ENCODE measurements at places on chromosomes 1 and 21.

- DNase-seq, result no peak
Measured at GRCh38 chr1:106747232-106747631, 309.2 kb upstream of the PRMT6 start.

DNA sequence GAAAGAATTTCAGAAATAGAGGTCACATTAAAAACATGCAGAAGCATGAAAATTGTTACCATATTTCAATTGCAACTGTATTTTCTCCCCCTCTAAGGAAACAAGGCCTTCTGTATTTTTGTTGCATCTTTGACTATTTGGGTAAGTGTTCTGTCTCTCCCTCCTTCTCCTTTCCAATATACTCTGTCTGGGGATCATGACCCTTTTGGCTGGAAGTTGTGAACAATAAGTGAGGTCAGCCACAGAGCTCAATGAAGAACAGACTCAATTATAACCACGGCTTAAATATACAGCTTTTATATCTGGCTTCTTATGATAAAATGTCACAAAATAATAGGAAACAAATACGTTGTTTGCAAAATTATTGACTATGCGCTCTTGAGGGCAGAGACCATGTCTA lies 47.1 kb downstream of the SPAG17 start:
- no peak for DNase-seq

DNA sequence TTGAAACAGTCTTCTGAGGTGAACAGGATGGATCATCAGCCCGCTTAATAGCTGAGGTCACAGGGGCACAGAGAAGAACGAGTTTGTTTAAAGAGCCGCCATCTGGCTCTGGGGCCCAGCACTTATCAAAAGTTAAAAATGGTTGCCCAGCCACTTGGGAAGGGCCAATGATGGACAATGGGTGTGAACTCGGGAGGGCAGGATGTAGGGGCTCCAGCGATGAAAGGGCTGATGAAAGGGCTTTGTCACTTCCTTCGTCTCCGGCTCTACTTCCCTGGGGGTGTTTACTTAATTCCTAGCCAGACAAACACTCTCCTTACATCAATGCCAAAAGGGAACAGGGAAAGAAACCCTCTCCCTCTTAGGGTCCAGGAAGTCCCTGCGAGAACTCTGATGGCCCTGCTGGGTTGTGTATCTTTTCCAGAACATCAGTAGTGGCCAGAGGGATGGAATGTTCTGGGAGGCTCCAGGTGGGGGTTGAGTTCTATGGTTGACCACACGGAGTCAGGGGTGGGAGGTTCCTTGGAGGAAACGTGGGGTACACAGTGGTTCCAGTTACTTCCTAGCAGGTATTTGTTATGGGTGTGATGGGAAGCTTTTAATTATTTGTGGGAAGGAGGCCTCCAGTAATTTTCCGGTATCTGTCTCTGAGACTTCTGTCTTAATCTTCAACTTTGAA lies 9.0 kb upstream of the ABCG1 start:
- DNase-seq, result no peak

DNA sequence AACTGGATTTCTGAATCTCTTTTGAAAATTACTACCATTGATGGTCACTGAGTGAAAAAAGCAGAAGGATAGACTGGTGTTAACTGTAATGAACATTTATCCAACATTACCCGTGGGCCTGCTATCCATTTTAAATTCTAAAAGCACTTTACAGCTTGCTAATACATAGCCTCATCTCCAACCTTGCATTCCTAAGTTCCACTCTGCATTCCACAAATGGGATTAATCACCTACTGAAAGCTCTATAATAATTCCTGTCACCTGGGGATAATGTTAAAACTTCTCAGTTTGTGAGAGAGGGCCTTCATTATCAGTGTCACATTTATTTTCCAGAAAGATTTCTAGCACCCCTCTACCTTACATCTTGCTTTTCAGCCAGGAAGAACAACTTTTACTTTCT lies 38.2 kb downstream of the PTPRC start:
- no peak for DNase-seq

DNA sequence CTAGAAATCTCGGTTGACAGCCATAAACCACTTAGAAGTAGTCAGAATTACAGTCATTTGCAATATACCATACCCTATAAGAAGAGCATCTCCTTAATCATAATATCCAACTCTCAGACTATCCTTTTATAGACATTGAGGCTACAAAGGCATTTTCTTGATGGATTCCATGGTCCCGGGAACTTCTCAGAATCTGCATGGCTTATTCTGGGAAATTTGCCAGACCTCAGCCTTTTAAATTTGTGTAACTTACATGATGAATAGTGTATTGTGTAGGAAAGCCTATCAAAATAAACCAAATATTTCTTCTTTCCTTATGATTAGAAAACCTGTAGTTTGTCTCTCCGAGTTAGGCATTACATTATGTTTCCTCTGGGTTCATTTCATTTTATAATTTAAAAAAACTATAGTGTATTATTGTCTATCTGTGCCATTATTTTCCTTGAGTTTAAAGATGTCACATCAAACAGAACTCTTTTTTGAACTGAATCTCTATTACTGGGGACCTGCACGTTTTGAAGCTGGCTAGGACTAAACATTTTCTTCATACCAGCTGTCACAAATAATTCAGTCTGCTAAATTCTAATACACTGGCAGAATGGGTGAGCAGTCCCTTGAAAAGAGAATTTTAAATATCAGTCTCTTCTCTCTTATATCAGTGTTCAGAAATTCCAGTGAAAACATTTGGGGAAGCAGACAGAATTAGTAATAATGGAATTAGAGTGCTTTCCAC lies 102.9 kb downstream of the GABPA start:
- no peak for DNase-seq

DNA sequence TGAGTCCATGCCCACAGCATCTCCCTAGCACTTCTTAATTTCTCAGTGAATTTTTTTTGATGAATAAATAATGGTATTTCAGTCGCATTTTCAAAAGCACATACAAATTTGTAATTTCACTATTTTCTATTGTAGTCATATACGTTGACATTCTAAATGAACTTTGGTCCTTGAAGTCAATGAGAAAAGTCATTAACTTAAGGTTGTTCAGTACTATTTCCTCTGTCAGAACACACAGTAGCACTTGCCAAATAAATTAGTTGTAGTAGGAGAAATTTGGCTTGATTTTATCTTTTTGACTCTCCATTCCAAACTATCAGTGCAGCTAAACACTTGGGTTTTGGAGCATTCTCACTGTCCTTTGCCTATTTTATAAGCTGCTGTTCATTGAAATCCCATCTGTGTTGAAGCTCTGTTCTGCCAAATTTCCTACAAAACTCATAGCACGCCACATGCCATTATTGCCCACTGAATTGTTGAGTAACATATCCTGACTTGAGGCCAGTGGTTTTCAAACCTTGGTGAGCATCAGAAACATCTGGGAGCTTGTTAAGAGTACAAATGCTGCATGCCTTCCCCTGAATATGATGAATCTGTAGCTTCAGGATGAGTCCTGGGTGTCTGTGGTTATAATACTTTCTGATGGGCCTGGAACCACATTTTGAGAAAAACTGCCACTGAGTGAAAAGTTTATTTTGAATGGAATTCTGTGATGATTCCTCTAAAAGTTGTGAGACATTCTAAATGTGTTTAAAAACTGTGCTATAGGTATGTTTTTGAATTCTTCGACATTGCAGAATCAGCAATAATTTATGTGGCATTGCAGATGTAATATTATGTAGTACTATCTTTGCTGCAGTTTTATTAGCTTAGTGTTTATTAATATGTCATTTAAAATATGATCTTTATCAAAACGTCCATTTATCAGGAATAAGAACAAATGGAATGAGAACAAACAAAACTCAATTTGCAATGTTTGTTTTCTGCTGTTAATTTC lies 78.9 kb downstream of the DNM3 start:
- no peak for DNase-seq

DNA sequence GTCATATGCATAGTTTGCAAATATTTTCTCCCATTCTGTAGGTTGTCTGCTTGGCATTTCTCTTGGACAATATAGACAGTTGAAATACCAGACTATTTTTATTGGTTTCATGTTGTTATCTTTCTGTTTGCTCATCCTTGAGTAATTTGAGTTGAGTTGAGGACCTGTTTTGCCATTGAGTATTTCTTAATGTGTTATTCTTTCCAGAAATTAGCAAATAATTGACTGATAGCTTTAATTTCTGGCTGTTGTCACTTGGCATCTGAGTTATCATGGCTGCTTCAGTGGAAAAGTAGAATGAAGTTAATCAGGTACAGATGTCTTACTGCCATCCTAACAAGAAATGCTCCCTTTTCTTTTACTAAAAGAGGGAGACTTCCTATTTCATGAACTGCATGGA lies 264.8 kb upstream of the DUSP10 start:
- DNase-seq, result no peak

- DNase-seq, result no peak
Measured at GRCh38 chr1:58746757-58747156, 37.1 kb downstream of the JUN start.

GRCh38 chr1:90509225-90510048 lies 207.7 kb downstream of the BARHL2 start:
- no peak for DNase-seq

DNA sequence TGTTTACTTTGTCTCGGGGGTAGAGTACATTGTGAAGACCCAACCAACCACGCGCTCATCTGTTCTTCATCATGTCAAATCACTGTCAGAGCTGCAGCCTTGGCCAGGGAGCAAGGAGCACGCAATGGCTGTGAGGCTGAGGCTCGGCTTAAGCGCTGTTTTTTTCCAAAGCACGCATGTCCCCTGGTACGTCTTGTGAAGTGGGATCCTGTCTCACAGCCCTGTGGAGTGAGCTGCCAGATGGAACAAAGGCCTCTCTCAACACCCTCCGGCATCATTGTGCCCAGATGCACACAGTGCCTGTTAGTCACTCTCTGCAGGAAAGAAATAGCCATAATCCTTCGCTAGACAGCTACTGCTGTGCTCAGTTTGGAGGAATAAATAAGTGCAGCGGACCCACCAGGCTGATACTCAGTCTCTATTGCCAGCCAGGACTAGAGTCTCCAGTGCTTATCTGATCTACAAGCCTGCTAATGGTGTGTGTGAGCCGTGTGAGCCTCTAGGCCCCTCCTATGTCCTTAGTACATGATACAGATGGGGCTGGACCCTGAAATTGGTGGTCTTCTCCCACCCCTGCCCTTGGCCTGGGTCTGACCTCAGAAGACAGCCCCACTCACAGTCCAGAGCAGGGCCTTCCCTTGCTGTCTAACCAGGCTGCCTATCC lies 91.3 kb upstream of the COA6 start:
- no peak for DNase-seq

- DNase-seq, result no peak
Measured at GRCh38 chr1:25113086-25113485, 119.2 kb downstream of the SYF2 start.

GRCh38 chr21:38433471-38433870 lies 64.8 kb downstream of the ERG start:
- no peak for DNase-seq

DNA sequence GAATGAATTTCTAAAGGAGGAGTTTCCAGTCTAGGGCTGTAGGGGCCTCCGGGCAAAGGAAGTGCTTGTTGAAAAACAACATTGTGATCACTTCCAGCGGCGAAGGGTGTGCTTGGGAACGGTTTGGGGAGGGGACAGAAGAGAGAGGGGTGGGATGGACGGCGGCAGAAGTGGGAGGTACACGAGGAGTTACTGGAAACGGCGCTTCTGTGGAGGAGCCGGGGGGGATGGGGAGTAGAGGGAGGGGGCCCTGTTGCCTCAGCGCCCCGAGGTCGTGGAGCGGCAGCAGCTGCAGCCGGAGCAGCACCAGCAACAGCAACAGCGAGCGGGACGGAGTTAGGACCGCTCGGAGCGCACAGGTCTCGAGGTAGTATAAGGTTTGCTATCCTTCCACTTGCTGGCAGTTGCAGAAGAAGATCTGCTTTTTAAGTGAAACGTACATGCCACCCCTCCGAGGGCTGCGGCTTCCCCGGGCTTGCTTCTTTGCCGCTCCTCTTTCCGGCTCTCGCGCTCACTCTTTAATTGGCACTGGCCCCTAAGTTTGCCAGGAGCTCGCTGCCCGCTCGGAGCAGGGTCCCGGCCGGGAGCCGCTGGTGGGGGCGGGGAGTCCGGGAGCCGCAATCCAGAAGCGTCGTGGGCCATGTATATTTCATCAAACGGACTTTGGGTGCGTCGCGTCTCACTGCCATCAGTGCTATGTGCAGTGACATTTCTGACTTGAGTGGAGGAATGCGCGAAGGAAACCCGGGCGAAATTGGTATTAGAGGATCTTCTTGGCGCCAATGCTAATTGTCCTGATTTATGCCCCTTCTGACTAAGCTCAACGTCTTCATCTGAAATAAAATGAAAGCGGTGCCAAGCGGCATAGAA lies 771 bp upstream of the NTNG1 start:
- no peak for DNase-seq

DNA sequence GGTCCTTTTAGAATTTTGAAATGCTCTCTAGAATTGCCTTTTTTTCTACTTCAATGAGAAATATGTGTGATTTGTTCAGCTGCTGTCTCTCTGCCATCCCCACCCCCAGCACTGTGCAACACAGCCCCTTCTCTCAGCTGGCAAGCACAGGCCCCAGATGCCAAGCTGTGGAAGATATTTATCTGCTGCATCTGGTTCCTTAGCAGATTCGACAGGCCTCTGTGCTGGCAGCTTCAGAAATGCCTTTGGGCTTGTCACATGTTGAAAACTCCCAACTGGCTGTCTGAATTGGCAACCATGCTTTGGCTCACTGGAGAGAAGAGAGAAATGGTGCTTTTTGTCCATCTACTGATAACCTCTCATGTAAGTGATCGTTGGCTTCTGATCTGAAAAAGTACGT lies 206.7 kb upstream of the C1orf87 start:
- no peak for DNase-seq

- no peak for DNase-seq
Measured at GRCh38 chr1:203133970-203134725, 6.6 kb downstream of the ADORA1 start.

GRCh38 chr1:28537457-28538199 lies 15.3 kb upstream of the TRNAU1AP start:
- DNase-seq, result no peak

- DNase-seq, result no peak
Measured at GRCh38 chr1:192592517-192592916, 16.9 kb downstream of the RGS1 start.

GRCh38 chr1:68270951-68271350 lies 38.6 kb upstream of the WLS start:
- no peak for DNase-seq

DNA sequence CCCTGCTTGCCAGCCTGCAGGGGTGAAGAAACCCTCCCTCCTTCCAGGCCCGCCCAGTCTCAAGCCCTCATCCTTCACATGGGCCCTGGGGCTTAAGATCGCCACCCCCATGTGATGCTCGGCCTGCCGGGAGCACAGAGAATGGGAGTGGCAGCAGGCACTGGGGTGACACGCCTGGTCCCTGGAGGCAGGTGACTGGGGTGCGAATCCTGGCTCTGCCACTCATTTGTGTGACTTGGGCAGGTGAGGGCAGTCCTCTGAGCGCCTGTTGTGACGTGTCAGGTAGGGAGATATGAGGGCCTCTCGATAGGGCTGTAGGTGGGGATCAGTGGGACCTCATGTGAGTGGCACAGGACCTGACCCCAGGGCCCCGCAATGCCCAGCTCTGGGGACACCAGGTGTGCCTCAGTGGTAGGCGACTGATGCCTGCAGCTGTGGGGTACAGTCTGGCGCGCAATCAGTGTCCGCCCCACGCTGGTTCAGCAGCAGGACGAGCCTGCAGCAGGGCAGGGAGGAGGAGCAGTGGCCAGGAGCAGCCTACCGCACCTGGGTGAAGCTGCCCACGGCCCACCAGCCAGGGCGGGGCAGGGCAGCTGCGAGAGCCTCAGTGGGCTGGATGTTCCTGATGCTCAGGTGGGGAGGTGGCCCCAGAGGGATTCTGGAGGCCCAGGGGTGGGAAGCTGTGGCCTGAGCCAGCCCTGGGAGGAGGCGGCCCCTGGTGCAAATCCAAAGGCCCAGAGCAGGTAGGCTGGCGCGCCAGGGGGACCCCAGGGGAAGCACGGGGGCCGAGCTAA lies 6.2 kb downstream of the SH2D5 start:
- DNase-seq, result no peak

- DNase-seq, result no peak
Measured at GRCh38 chr1:162854245-162854882, 6.6 kb downstream of the CCDC190 start.
